Caco-2 (cell line): ENCODE measurements at places on chromosomes 1 and 21.

GRCh38 chr1:186144505-186144904, 230.5 kb downstream of the TPR start:
- no peak for DNase-seq

- no peak for DNase-seq
These were observed 197.1 kb downstream of the KCNK2 start for GRCh38 chr1:215279682-215280081.

- no peak for DNase-seq
These were observed 6.1 kb upstream of the TRAF3IP3 start for GRCh38 chr1:209749670-209750323.

- no peak for DNase-seq
These were observed 84.4 kb downstream of the HSF2BP start for GRCh38 chr21:43574741-43575472.

- no peak for DNase-seq
These were observed 6.3 kb downstream of the RGS5 start for GRCh38 chr1:163196449-163196787.

- DNase-seq: no peak
These were observed 7.1 kb downstream of the PADI1 start for GRCh38 chr1:17212009-17212408.

- DNase-seq: peak; percentile 69
These were observed 38.1 kb downstream of the HHAT start for GRCh38 chr1:210366767-210367166.

GRCh38 chr1:91608876-91609275, 108.2 kb downstream of the CDC7 start:
- no peak for DNase-seq

GRCh38 chr1:159113596-159114433, 37.2 kb upstream of the AIM2 start:
- DNase-seq: no peak

DNA sequence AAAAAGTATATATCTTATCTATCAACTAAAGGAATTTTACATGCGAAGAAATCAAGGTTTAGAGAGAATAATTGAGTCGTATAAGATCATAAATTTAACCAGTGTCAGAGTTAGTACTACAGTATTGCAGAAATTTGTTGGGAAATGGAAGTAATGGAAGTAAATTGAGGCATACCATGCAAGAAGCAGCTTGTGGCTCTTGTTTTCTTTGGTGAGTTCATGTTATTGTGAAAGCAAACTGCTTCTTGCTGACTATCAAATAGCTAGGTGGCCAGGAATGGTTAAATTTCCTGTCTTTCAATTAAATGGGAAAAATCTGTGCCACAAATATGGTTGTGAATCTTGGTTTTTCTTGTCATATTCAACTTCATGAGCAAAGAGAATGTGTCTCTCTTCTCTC, 652.7 kb downstream of the LMO4 start:
- DNase-seq: no peak

- no peak for DNase-seq
These were observed 276.7 kb downstream of the PTPRC start for GRCh38 chr1:198915327-198916231.
